SK-N-SH treated with all-trans-retinoic acid at 6 μM for 48 hours (cell line): ENCODE measurements at places on chromosomes 6 and 20.
A peak's percentile ranks its signal among the peaks of the same experiment; 100 is the strongest.

DNA sequence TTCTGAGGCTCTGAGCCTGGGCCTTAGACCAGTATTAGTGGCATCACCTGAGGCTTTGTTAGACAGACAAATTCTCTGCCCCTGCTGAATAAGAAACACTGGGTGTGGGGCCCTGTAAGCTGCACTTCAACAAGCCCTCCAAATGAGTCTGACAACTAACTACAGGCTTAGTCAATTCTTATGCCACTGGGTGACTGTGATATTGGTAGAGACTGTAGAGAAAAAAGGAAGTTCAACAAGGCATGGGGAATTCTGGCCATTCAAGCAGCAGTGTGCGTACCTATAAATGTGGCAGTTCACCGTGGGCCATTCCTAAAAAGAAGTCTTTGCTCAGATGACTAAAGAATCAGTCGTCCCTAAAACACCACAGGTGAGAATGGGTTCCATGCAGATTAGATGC lies 82.7 kb downstream of the MDN1 start:
- ATAC-seq, result no peak

GRCh38 chr6:151387175-151387970 lies 4.0 kb downstream of the ZBTB2 start:
- no peak for ATAC-seq

DNA sequence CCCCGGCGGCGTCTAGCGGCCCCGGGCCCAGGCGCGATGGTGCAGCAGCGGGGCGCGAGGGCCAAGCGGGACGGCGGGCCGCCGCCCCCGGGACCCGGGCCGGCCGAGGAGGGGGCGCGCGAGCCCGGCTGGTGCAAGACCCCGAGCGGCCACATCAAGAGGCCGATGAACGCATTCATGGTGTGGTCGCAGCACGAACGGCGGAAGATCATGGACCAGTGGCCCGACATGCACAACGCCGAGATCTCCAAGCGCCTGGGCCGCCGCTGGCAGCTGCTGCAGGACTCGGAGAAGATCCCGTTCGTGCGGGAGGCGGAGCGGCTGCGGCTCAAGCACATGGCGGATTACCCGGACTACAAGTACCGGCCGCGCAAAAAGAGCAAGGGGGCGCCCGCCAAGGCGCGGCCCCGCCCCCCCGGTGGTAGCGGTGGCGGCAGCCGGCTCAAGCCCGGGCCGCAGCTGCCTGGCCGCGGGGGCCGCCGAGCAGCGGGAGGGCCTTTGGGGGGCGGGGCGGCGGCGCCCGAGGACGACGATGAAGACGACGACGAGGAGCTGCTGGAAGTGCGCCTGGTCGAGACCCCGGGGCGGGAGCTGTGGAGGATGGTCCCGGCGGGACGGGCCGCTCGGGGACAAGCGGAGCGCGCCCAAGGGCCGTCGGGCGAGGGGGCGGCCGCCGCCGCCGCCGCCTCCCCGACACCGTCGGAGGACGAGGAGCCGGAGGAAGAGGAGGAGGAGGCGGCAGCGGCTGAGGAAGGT lies 715 bp downstream of the SOX12 start:
- ATAC-seq, result no peak

- peak; percentile 64 for ATAC-seq
These were observed 80.1 kb upstream of the ID4 start for GRCh38 chr6:19757036-19757435.

GRCh38 chr20:35821807-35822242 lies 50.0 kb downstream of the PHF20 start:
- peak; percentile 70 for ATAC-seq

DNA sequence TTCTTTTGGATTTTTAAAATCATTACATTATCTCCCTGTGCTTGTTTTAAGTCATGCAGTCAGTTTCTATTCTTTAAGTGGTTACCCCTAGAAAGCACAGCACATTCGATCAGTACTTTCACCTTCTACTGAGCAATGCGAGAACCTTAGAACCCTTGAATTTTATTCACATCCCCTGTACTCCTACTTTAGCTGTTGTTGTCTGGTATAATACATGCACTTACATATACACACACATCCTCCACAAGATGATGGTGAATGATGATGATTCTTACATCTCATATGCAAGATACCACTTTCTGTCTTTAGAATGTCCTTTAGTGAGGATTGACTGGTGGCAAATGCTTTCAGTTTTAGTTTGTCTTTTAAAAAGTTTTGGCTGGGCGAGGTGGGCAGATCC lies 5.7 kb downstream of the CDC40 start:
- no peak for ATAC-seq

- no peak for ATAC-seq
These were observed 12.4 kb downstream of the DAAM2 start for GRCh38 chr6:39804466-39805065.

- no peak for ATAC-seq
These were observed 286.7 kb downstream of the PRL start for GRCh38 chr6:22010102-22010501.

DNA sequence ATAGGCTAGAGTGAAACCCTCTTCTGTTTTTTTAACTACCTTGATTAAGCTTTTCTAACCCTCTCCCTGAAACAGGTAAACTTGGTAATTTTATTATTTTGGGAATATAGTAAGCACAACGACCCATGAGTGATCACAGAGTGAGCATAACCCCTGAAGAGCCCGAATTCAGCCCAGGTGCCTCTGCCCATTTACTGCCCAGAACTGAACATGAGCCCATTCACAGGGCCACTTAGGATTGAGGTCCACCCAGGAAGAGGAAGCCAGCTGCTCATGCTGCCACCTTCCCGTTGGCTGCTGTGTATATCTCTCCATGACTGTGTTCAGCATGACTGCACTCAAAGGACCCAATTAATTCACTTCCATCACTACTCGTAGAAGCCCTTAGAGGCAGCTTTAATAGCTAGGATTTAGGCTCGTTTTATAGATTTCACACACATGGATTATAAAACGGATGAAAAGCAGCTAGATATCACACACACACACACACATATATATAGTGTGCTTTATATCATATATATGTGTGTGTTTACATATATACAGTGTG lies 8.3 kb upstream of the PDE10A start:
- no peak for ATAC-seq

DNA sequence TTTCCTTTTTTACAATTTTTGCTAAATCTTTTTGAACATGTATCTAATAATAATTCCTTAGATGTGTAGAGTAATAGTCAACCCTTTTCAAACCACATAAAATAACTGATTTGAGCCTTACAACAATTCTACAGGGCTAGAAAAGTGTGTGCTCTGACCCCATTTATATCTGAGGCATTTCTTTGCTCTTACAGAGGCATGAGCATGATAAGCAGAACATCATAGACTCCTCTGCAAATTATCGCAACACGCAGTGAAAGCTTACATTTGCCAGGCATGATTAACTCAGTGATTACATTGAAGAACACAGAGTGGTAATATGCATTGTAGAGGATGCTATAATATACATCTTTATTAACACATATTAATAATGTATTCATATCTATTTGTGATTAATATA lies 120.4 kb downstream of the SIM1 start:
- ATAC-seq, result no peak

DNA sequence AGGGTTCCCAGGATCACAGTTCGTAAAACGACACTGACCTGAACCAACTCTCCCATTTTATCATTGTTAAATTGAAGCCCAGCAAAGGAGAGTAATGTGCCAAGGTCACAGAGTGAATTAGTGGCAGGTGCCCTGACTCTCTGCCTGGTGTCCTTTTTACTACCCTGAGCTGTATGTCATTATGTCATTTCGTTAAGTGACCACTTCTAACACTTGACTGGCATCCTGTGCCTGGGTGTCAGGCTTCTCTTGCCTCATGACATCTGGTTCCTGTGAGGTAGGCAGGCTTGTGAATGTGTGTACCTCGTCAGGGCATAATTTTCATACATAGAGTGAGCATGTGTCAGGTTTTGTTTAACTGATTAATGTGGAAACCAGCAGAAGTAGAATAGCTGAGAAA lies 48.6 kb downstream of the RALY start:
- ATAC-seq, result no peak

- no peak; the same call in 2 of the 3 replicates for ATAC-seq
These were observed 7.5 kb downstream of the CCM2L start for GRCh38 chr20:32017711-32018251.

- no peak for ATAC-seq
These were observed 9.8 kb downstream of the LYRM4 start for GRCh38 chr6:5250911-5251310.

DNA sequence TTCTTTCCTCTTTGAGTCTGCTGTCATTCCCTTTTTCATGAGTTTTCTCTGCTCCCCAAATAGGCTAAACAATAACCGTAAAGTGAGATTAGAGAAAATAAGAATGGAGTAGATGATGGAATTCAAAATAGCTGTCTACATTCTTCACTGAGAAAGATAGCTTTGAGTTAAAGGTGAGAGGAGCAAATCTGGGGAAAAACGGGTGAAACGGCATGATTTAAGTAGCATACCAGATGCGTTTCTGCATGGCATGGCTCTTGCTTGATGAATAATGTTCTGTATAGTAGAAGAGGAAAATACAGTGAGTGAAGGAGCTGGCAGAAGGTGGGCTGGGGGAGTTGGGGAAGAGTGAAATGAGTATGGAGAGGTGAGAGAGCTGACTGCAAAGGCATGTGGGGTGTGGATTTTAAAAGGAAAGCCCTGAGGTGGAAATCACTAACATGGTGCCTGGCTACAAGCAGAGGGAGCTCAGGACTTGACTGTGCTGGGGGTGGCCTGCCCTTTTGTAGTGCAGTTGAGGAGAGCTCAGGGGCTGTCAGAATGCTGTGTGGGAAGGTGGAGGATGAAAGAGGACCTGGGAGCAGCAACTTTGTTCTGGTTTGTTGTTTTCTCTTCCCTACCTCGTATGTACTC lies 8.8 kb downstream of the BICRAL start:
- ATAC-seq, result peak; percentile 29; the same call in 2 of the 3 replicates

DNA sequence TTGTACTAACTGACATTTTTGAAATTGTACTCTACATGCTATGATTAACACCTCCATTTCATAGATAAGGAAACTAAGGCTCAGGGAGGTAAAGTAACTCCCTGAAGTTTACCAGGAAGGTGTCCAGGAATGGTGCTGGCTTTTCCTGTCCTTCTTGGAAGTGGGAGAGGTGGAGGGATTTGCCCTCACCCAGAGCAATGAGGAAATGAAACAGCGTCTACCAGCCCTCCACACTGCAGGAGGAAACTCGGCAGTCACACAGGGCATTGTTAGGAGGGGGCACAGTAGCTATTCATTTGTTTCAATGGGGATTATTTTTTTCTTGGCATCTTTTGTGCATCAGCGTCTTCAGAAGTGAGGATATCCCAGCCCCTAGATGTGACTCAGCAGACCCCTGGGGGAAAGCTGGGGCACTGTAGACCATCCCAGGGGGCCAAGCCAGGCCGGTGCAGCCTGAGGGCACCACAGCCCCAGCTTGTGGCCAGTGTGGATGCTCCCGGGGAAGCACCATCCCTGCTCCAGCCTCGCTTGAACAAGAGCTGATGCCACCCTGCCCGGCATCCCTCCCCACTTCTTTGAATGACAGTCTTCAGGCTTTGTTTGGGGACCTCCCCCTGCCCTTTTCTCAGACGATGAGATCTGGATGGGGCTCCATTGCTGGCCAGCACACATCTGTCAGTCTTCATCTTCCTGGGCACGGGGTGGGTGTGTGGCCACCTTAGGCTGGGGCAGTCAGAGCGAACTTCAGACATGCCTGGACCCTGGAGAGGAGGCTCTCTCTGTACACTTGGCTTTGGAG lies 224.4 kb upstream of the PMEPA1 start:
- no peak for ATAC-seq

- no peak for ATAC-seq
These were observed 1.1 kb upstream of the LCA5 start for GRCh38 chr6:79538106-79538971.

DNA sequence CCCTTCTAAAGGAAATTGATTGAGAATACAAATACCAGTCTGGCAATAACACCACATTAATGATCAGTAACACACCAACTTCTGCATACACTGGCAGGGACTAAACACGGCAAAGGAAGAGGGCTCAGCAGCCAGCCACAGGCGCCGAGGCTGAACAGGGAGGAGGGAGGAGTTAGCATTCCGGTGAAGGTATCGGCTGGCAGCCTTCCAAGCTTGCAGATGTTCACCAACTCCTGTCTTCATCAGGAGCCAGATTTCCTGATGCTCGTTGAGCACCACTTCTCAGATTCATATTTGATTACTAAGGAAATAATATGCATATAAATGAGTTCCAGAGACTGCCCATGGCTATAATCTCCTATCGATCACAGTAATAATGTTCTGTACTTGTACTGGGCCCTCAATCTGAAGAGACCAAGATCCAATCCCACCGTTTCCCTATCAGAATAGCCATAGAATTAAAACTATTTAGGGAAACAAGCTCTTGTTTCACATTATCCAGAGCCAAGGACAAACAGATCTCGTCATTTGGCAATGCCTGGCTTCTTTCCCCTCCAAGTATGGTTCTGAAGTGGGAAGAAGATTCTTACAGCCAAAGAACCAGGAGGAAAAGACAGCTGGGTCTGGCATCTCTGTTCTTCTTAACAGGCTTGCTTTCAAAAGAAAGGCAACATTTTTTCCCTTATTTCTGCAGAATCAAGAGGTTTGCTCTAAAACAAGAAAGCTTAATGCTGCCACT lies 42.2 kb downstream of the GFOD1 start:
- peak; percentile 77 for ATAC-seq

GRCh38 chr20:58742668-58743566 lies 50.3 kb downstream of the NPEPL1 start:
- ATAC-seq, result no peak

GRCh38 chr6:90004511-90004910 lies 110.2 kb downstream of the GJA10 start:
- no peak for ATAC-seq

DNA sequence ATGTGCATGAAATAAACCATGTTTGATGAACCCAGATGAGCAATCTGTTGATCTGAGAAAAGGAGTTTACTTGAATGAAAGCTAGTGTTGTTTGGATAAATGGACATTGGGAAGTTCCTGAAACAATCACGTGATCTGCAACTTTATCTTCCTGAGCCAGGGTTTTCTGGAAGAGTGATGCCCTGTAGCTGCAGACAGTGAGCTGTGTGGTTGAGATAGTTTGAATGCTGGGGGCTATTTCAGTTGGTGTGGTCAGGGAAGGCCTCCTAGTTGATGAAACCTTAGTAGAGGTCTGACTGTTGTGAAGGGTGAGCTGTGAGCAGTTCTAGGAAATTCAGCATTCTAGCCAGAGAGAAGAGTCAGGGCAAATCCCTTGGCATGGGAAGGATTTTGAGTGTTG lies 643.7 kb downstream of the UTRN start:
- no peak for ATAC-seq

GRCh38 chr6:86502497-86502896 lies 434.8 kb upstream of the HTR1E start:
- ATAC-seq, result no peak

DNA sequence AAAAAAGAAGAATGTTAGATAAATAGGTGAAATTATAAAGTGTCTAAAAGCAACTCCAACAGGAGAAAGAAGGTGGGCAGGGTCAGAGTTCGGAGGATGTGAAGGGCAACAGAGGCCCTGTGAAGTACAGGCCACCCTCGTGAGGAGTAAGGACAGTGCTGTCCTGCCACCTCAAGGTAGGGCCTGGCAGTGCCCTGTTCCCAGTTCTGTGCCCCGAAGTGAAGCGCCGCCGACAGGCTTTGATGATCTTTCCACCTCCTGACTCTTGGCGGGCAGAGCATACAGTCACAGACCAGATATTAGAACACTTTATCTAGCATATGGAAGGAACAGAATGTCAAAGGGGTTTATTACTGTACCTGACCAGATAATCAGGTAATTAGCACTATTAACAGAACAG lies 75.8 kb downstream of the GJA10 start:
- ATAC-seq, result peak; percentile 55
